ENCODE measurements at places on chromosomes 2 and 18. TPM values are rescaled to one million over a fixed set of nuclear protein-coding genes. Genes with fewer than 3 reads are reported as not detected.

DNA sequence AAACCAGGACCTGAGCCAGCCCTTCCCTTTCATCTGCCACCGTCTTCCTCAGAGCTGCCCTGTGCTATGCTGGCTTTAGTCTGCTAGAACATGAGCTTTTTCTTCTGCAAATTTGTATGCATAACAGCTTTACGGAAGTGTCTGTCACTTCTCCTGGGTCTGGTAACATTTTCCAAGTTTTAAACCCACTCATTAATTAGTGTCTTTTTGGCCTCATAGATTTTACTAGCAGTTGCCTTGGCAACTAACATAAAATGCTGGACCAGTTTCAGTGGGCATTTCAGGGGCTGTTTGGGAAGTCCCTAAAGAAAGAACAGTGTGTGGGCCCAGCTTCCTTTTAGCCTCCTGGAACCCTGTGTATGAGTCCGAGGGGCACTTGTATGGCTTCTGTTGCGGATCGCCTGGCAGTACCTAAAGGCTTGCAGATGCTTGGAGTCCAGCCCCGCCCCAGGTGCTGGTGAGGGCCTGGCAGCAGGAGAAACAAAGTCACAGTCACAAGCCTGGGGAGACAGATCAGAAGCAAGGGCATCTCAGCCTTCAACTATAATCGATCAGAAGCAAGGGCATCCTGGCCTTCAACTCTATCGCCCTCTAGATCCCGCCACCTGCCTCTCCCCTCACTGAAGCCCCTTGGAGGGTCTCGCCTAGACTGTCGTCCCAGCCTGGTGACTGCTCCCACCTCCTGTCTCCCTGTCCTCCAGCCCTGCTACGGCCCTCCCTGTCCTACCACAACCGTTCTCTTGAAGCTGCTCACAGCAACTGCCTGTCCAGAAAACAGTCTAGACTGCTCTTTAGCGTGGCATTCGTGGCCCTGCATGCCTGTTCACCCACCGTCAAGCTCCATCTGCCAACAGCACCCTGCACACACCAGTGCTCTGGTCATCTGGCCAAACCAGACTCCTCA, 36.8 kb upstream of the MAPRE3 start:
- no peak for DNase-seq

SCN3A gene
- total RNA-seq = 33.1 TPM

- no peak for DNase-seq
Observed at GRCh38 chr18:26255695-26256622, 29.7 kb downstream of the TAF4B start.

WIPF1 gene
- total RNA-seq = 7.3 TPM

GALR1 gene
- total RNA-seq = not detected

GRCh38 chr2:29080886-29081743, 6.8 kb upstream of the PCARE start:
- no peak for DNase-seq

GRCh38 chr2:64350996-64351395, 103.0 kb upstream of the LGALSL start:
- DNase-seq = no peak

DNA sequence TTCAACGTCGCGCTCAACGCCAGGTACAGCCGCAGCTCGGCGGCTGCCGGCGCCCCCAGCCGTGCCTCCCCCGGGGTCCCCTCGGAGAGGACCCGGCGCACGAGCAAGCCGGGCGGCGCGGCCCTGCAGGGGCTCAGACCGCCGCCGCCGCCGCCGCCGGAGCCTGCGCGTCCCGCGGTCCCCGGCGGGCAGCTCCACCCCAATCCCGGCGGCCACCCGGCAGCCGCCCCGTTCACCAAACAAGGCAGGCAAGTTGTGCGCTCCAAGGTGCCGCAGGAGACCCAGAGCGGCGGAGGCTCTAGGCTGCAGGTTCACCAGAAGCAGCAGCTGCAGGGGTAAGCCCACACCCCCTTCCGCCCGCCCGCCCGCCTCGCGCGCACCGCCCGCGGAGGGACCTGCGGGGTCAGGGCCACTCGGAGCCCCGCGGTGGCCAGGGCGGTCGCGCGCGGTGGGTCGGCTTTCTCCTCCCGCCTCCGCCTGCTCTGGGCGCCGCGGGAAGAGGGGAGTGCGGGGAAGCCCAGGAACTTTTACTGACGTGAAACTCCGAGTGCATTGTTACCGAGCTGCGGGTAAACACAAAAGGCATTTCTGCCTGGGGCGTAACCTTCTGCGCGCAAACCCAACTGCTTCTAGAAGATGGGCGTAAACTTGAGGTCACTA, 861 bp downstream of the LTBP1 start:
- DNase-seq = peak; percentile 65

DNA sequence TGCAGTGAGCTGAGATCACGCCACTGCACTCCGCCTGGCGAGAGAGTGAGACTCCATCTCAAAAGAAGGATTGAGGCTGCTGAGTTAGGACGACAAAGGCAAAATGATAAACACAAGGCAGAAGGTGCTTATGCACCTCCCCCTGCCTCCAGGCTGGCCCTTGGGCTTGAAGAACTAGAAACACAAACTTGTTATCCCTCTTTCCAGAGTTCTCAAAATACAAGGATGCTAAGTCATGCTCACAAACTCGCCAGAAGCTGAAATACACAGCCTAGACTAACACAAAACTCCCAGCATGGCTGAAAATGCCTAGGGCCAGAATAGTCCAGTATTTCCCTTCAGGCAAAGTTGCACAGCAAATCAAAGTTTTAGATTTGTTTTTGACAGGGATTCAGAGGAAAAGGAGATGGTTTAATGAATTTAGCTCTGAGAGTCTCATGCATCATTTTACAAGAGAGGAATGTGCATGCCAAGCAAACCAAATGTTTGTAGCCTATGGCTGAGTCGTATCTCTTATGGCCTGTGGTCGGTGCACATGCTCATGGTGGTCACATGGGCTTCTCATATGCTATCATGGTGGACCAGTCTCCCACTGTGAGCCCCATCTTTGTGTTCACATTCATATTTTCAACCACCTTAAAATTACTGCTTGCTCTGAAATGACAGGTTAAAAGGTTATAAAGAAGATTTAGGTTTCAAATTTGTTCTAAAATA, 16.2 kb upstream of the MREG start:
- DNase-seq = no peak

GRCh38 chr2:165876269-165876668, 77.3 kb downstream of the TTC21B start:
- no peak for DNase-seq

DNA sequence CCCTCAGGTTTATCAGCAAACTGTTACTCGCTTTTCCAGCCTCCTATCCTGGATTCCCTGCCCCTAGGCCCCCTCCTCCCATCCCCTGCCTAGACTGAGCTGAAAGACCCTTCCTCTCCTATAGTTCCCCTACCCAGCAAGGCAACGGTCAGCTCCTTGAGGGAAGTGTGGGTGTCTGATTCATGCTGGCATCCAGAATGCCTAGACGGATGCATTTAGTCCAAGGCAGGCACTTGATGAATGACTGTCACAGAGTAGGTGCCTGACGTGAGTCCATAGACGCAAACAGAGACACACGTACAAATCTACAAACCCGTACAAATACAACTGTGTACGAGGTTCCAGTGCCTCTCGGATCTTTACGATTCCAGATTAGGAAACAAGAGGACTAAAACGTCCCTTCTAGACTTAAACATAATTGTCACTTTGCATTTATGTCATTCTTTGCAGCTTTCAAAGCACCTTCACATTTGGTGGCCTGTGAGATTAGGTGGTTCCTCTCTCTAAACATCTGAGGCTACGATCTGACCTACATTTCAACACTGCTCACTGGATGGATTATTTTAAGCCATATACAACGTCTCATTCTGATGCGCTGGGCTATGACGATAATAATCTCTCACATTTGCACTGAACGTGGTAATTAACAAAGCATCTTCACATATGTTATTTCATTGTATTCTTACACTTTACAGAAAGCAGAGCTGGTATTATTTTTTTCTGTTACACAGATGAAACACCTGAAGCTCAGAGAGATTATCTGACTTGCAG, 36.7 kb downstream of the DNMT3A start:
- DNase-seq = no peak

DNA sequence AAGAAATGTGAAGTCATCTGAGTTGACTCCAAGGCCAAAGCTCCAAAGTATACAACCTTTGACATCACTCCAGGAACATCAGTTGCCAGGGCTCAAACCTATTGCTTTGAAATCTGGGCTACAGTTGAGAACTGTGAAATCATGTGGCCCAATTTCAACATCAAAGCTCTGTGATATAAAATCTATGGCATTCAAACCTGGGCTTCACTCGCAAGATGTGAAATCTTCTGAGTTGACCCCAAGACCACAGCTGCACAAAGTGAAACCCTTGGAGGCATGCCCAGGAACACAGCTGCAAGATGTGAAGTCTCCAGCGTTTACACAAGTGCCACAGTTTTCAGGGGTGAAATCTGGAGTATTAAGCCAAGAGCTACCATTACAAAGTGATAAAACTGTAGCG, 9.4 kb upstream of the ZNF512 start:
- no peak for DNase-seq

GRCh38 chr2:25532521-25532920, 140.9 kb downstream of the DTNB start:
- DNase-seq = no peak

GRCh38 chr2:118119761-118120400, 31.6 kb downstream of the INSIG2 start:
- no peak for DNase-seq

DNA sequence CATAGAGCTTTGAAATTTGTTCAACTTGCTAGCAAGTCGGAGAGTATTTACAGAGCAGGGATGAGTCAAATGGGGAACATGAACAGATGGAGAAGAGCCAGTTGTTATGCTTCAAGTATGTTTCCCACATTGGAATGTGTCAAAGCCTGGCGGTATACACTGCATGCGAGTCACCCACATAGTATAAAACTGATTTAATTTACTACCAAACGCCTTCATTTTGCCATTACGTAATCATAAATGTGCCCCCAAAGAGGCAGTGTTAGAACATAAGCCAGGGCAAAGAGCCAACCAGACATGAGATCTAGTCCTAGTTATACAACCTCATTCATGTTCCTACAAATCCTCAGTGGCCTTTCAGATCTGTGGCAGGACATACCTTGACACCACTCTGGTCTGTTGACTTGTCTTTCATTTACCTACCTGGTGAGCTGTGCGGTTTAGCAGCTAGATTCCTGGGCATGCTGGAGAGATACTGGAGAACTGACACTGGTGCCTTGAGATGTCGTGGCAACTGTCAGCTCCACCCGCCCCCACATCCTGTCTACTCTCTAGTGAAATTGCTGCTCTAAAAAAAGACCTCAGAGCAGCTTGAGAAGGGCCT, 21.7 kb upstream of the NRP2 start:
- DNase-seq = peak; percentile 36

CIB4 gene
- total RNA-seq = not detected

DNA sequence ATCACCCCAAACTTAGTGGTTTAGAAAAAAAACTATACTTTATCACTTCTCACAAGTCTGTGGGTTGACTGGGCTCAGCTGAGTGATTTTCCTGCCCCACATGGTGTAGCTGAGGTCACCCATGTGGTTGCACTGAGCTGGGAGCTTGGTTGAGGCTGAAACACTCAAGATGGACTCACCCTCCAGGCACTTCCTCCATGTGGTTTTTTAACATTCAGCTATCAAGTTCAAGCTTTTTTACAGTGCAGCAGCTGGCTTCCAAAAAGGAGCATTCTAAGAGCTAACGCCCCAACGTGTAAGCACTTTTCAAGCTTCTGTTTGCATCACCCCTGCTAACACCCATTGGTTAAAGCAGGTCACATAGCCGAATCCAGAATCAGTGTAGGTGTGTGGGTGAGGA, 105.9 kb upstream of the CREB1 start:
- DNase-seq = peak; percentile 65

- DNase-seq = no peak
Observed at GRCh38 chr2:31729065-31729439, 148.3 kb upstream of the SRD5A2 start.

TMEM178A gene
- not detected for total RNA-seq

DNA sequence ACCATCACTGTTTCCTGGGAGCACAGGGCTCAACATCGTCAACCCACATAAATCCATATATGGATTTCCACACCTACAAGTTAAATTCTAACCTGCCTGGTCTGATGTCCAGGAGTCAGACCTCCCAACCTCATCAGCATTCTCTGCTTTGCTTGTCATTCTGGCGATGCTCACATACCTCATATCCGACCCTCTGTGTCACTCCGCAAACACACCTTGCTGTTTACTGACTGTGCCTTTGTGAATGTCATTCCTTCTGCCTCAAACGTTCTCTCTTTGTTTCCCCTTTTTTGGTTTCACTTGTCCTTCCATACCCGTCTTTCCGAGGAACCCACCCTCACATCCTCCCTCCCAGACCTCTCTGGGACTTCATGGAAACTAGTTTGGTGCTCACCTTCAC, 187.1 kb downstream of the ACTR3 start:
- DNase-seq = no peak

GRCh38 chr2:126527836-126528490, 128.0 kb upstream of the GYPC start:
- peak; percentile 47 for DNase-seq

Data from lung microvascular endothelial cell (primary cell).